Stimulated activated CD4-positive, alpha-beta T cell treated with anti-CD3 and anti-CD28 coated beads, Interleukin-12 subunit alpha, Interleukin-12 subunit beta, amount 100 ng/mL, for 4 hours (primary cell): ENCODE measurements at places on chromosomes 1 and 21.
A peak's percentile ranks its signal among the peaks of the same experiment; 100 is the strongest.

DNA sequence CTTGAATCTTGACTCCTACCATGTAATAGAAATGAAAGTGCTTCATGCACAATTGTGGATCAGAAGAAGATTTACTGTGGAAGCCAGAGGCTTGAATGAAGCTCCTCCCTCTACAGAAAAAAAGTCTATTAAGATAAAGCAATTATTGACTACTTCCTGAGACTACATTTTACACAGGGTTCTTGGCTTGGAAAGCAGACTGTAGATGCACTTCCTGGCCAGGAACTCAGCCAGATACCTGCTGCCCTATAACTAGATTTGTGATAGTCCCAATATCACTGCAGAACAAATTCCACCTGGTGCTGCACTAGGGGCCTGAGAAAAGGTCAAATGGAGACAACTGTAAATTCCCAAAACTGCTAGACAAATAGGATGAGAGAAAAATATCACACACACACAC lies 96.8 kb upstream of the GUCA2B start:
- DNase-seq = no peak

- peak; percentile 91 for DNase-seq
These were observed 46.7 kb upstream of the PCBP3 start for GRCh38 chr21:45596704-45597318.

GRCh38 chr1:180188091-180188506 lies 33.4 kb downstream of the QSOX1 start:
- no peak for DNase-seq

- no peak for DNase-seq
These were observed 3.9 kb upstream of the DBT start for GRCh38 chr1:100253552-100253951.

DNA sequence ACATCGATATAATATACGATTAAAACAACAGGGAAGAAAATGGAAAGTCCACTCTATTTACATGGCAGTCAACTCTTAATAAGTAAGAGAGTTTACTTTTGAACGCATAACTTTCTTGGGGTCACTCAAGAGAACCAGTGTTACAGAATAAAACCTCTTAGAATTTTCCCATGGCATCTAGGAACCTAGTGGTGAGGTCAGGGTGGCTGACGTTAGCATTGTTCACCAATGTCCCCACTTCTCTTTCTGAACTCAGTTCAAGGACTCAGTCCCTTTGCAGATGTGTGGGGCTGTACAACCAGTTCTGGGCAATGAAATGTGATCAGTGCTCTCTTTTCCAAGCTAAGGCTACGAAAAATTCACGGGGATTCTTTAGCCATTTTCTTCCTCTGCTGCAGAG lies 2.6 kb upstream of the RNF2 start:
- DNase-seq = no peak

DNA sequence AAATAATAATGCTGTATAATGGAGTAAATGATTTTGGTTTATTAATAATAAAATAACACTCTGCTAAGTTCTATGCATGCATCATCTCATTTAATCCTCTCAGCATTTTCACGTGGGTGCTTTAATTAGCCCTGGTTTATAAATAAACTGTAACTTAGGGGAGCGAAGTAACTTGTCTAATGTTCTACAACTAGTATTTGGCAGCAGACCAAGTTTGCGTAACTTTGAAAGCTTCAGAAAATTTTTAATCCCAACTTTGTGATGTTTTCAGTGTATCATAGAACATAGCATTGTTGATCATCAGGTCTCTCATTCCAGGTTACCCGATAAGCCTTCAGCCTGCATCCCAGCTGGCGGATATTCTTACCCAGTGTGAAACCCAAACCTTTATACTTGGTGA lies 322.4 kb upstream of the SGIP1 start:
- no peak for DNase-seq

GRCh38 chr1:71785000-71785399 lies 497.3 kb downstream of the NEGR1 start:
- DNase-seq = no peak

DNA sequence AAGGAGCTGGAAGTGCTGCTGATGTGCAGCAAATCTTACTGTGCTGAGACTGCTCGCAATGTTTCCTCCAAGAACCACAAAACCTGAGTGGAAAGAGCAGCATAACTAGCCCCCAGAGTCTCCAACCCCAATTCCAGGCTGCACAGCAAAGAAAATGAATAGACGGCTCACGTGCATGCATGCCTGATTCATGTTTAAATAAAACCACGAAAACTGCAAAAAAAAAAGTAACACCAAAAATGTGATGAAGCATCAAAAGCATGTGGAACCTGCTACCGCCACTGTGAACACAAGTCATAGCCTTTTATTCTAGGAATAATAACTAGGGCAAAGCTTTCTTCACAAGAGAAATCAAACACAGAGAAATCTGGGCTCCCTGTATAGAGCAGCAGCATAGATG lies 9.6 kb upstream of the TRNP1 start:
- DNase-seq = no peak
